CD8-positive, alpha-beta memory T cell (primary cell): ENCODE measurements at places on chromosomes 6 and 20. TPM values are rescaled to one million over a fixed set of nuclear protein-coding genes. Genes with fewer than 3 reads are reported as not detected.

LAMA2 gene
- 0.09 TPM for total RNA-seq

CST4 gene
- not detected for total RNA-seq

GLP1R gene
- not detected for total RNA-seq

ADGRG6 gene
- 0.97 TPM for total RNA-seq

TAAR2 gene
- not detected for total RNA-seq

DNA sequence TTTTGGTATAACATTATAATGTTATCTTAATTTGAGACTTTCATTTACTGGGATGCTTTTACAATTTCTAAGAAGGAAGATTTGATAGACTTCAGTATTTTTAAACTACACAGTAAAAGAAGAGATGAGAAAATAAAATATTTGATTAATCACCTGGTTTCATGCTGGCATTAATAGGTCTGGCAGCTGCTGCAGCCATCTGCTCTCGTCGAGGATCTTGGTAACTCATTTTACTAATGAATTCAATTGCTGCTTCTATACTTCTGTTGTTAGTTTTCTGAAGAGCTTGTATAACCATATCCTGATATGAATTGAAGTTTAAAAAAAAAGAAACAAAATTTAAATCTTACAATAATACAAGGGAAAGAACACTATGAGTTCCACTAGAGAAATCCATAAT, 23.0 kb downstream of the LATS1 start:
- DNase-seq, result no peak

DNA sequence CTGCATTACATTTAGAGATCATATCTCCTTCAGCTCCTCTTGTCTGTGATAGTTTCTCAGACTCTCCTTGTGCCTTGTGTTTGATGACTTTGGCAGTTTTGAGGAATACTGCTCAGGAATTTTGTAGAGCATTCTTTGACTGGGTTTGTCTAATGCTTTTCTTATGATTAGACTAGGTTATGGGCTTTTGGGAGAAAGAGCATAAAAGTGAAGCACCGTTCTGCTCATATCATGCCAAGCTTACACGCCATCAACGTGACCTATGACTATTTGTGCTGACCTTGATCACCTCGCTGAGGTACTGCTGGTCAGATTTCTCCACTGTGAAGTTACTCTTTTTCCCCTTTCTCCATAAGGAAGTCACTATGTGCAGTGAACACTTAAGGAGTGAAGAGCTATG, 256.0 kb downstream of the LY86 start:
- no peak for DNase-seq

GRCh38 chr20:9520086-9520485, 5.7 kb downstream of the LAMP5 start:
- no peak for DNase-seq

PBOV1 gene
- total RNA-seq, result not detected

TNFRSF6B gene
- not detected for total RNA-seq

CRIP3 gene
- total RNA-seq, result not detected

- DNase-seq, result peak; percentile 93
Measured at GRCh38 chr20:49936153-49937026, at the start of gene RNF114. RNF114 (plus strand) TSS chr20:49936397; CDS start chr20:49936413, 16 bp downstream.

DNA sequence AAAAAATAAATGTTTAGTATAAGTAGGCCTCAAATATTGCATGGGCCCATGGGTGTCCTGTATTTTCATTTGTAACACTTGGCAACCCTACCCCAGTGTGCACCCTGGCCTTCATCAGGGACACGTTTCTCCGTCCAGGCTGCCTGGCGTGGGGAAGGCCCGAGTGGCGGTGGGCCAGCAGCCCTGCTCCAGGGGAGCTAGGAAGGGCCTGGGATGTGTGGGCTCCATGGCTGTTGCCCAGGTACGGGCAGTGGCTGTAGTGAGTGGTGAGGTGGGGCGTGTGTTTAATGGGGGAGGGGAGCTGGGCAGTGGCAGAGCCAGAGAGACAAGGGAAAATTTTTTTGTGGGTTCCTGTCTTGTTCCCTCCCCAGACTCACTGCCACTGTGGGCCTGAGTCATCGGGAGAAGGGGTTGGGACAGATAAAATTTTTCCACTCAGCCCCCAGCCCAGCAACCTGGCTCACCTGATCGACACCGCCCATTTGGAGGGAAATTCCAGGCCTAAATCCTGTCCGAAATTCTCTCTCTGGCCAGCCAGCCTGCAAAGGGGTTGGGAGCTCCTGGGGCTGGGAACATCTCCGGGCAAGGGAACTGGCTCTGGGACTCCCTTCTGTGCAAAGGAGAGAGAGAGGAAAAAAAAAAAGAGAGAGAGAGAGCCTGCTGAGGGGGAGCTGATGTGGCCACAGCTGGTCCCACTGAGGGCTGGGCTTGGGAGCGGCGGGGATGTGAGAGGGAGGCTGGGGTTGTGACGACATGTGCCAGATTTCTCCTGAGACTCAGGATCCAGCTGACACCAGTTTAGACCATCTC, 32.5 kb upstream of the VEGFA start:
- no peak for DNase-seq

GRCh38 chr6:142385352-142385751, 83.5 kb downstream of the ADGRG6 start:
- no peak for DNase-seq

DNA sequence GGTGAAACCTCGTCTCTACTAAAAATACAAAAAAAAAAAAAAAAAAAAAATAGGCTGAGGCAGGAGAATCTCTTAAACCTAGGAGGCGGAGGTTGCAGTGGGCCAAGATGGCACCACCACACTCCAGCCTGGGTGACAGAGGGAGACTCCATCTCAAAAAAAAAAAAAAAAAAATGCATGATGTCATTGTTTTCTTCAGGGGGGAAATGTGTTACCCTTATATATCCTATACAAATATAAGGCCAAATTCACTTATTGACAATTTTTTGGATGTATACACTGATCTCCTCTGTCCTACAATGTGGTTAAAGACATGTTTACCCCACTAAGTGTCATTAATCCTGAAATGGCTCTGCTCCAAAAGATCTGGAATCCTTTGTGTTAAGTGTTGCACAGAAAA, 73.1 kb downstream of the TPBG start:
- no peak for DNase-seq

DNA sequence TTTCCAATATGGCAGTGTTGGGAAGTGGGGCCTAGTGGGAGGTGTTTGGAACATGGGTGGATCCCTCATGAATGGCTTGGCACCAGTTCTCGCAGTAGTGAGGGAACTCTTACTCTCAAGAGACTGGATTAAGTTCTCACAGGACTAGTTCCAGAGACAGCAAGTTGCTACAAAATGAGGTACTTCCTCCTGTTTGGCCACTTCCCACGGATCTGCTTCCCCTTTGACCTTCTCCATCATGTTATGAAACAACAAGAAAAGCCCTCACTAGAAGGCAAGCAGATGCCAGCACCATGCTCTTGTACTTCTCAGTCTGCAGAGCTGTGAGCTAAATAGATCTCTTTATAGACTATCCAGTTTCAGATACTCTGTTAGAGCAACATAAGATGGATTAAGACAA, 3.1 kb downstream of the RSPH3 start:
- DNase-seq, result no peak

APOBEC2 gene
- total RNA-seq, result not detected

DNA sequence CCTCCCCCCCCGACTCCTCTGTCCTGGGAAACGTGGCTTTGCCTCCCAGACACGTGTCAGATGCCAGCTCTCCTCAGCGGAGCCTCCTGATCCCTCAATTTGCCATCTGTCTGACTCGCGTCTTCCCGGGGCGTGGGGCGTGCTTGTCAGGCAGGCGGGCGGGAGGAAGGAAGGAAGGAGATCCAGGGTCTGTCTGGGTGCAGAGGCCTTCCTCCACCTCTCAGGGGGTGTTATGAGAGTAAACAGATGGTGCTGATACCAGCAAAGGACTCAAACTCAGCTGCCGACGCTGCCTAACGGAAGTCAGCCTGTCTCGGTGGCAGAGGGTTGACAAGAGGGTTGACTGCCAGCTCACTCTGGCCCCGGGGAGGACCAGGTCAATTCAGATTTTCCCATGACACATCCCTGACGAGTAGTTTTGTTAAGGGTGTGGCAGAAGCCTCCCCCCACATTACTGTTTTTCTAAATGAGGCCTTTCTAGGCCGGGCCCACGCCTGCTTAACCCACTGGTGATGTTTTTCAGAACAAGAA, 17.0 kb downstream of the UQCC2 start:
- peak; percentile 62 for DNase-seq

GRCh38 chr6:52840763-52841585, at the start of gene GSTA5:
GSTA5 (minus strand) TSS chr6:52840813.
- DNase-seq, result no peak

ARMC12 gene
- total RNA-seq, result 0.38 TPM

SMLR1 gene
- not detected for total RNA-seq

DNA sequence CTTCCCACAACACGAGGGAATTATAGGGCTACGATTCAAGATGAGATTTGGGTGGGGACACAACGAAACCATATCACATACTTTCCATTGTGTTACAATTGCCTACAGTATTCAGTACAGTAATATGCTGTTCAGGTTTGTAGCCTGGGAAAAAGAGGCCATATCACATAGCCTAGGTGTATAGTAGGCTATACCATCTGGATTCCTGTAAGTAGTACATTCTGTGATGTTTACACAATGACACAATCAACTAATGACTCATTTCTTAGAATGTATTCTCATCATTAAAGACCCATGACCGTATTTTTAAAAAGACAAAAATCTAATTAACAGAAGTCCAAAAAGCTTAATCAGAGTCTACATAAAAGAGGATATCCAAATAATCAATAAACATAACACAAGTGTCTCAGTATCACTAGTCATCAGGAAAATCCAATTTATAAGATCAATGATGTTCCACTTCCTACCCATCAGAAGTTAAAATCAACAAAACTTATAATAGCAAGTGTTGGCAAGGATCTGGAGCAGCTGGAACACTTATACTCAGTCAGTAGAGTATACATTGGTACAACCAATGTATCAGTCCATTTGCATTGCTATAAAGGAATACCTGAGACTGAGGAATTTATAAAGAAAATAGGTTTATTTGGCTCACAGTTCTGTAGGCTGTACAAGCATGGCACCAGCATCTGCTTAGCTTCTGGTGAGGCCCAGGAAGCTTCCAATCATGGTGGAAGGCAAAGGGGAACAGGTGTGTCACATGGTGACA, 215.9 kb downstream of the CLVS2 start:
- no peak for DNase-seq

RAB22A gene
- total RNA-seq, result 17.3 TPM

TFAP2D gene
- total RNA-seq, result not detected

DNA sequence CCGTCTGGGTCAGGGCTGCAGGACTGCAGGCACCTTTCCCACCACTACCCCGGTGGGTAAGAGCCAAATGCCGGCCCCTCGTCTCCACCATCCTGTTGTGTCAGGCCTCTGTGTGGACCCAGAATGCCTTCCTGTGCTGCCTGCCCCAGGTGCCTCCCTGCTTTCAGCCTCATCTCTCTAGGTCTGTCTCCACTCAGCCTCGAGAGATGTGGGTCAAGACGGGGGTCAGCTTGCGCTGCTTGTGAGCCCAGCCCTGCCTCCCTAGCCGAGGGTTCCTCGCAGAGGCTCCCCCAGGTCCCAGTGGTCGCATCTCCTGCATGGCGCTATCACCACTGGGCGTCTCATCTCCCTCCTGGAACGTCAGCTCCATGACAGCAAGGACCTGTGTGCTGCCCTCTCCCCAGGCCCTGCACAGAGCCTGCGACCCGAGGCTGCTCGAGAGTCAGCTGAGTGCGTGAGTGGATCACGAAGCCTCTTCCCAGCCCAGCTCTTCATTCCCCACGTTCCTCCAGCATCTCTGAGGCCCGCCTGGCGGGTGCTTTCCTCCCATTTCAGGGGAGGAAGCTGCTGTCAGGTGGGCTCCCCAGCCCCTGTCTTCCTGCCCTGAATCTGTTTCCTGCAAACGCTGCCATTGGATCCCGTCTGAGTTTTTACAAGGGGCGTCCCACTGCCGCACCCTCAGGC, 38.7 kb upstream of the ZBP1 start:
- no peak for DNase-seq

- peak; percentile 6 for DNase-seq
Measured at GRCh38 chr6:70686548-70687133, 19.0 kb downstream of the SMAP1 start.

- DNase-seq, result no peak
Measured at GRCh38 chr6:146111881-146112450, 83.1 kb downstream of the GRM1 start.

DNA sequence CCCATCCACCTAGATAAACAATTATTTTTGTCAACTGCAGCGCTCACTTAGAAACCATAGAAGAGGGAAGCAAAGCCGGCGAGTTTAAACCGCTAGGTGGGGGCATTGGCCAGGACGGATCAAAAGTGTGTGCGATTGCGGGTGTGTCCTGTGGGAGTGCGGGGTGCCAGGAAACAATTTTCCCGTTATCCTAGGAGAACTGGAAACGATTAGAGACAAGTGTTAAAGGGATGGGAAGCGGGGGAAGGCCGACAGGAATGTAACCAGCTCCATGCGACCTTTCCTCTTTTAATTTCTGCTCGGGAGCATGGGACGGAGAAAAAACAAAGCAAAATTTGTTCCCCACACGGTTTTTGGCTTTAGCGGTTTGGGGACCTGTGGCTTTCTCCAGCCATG, 2.8 kb upstream of the HTR1B start:
- no peak for DNase-seq

- no peak for DNase-seq
Measured at GRCh38 chr6:133254552-133255228, 13.5 kb downstream of the EYA4 start.

- DNase-seq, result no peak
Measured at GRCh38 chr6:19999319-20000191, 162.4 kb downstream of the ID4 start.

DNA sequence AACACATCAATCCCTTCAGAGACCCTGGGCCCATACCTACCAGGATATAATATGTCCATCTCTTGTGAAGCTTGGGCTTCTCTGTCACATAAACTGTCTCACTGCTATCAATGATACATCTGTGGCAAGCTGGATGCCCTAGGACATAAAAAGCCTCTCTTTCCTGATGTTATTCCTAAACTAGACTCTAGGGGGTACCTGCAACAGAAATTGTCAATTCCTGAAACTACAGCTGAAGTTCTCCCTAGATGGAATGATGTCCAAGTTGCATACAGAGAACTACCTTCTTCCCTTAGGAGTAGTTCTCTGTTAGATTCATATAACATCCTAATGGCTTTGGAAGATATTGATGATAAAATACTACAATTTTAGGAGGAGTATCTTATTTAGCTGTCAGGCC, 35.8 kb downstream of the TBX18 start:
- no peak for DNase-seq

DNA sequence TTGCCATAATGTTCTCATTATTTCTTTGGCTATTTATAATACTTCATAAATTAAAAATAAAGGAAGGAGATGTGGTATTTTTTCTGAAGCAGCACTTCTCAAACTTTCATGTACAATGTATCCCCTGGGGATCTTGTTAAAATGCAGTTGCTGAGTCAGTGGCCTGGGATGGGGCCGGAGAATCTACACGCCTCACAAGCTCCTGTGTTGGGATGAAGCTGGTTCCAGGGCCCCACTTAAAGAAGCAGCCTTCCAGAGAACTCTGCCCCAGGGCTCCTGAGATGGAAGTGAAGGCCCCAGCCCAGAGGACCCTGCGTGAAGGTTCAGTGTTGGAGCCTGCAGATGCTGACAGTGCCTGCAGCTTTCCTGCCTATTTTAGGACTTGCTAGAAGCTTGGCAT, 40.1 kb upstream of the SLC23A2 start:
- no peak for DNase-seq
